ENCODE measurements at places on chromosomes 6 and 20.

- no peak for DNase-seq
Observed at GRCh38 chr20:11132819-11133415, 459.1 kb upstream of the JAG1 start.

DNA sequence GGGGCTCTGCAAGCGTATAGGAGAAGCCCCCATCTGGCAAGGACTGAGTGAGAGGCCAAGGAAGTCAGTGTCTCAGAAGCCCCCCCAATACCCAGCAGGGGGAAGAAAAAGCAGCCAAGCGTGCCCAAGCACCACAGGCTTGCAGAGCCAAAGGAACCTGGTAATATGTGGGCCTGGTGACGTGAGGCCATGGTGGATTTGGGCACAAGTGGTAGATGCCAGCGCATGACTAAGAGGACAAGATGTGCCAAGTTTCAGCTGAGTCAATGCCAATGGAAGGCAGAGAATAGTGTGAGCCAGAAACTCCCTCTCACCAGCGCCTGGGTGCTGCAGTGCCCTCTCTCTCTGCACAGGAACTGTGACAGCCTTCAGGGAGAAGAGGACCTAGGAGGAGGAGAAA, 110.0 kb downstream of the QRSL1 start:
- DNase-seq, result no peak

DNA sequence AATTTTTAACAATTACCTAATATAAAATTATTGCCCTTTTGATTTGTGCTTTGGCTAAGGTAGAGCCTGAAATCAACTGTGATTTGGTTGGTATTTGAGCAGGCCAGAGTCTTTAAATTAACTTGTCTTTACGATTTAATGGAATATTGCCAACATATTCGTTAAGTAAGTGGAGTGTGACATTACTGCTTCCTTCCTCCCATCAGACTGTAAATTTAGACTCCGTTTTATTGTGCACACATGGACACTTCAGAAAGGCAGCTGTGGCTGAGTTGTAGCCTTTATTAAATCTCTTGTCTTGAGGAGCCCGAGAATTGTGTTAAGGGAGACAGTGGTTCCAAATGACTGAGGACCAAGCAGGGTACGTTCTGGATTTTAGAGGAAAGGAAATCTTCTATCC, 57.4 kb downstream of the CAP2 start:
- peak; percentile 71 for DNase-seq

- DNase-seq, result no peak
Observed at GRCh38 chr6:150494241-150494640, 105.4 kb upstream of the PLEKHG1 start.

GRCh38 chr6:73264446-73264845, 1.4 kb upstream of the KHDC1 start:
- DNase-seq, result no peak

DNA sequence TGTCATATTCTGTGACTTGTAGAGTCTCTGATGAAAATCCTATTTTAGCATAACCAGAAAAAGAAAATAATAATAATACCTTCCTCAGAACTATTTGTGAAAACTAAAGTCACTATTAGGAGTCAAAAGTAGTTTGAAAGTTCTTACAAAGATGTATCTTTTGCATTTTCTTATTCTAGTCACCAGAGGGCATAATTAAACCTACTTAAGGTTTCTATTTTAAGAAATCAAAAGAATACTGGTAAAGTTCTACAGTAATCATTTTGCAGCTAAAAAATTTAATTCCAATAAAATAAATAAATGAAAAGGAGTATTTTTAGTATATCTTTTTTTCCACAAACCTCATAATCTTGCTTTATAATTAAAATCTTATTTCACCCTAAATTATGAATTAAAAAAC, 28.0 kb upstream of the MCM9 start:
- no peak for DNase-seq

- DNase-seq, result no peak
Observed at GRCh38 chr6:142927271-142927580, 17.8 kb downstream of the HIVEP2 start.

GRCh38 chr6:118771253-118771652, 119.9 kb upstream of the CEP85L start:
- no peak for DNase-seq

DNA sequence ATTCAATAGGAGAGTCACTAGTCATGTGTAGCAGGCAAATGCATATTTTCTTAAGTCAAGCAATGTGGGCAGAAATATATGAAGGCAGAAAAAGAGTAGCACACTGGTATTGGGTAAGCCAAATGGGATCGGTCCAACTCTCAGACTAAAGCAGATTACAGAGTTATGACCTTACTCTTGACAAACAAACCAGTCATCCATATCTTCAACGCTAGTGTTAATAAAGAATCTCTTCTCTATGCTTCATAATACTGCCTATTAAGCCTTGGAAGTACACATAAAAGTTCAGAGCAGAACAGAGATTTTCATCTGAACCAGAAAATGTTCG, 320.2 kb upstream of the JARID2 start:
- no peak for DNase-seq

DNA sequence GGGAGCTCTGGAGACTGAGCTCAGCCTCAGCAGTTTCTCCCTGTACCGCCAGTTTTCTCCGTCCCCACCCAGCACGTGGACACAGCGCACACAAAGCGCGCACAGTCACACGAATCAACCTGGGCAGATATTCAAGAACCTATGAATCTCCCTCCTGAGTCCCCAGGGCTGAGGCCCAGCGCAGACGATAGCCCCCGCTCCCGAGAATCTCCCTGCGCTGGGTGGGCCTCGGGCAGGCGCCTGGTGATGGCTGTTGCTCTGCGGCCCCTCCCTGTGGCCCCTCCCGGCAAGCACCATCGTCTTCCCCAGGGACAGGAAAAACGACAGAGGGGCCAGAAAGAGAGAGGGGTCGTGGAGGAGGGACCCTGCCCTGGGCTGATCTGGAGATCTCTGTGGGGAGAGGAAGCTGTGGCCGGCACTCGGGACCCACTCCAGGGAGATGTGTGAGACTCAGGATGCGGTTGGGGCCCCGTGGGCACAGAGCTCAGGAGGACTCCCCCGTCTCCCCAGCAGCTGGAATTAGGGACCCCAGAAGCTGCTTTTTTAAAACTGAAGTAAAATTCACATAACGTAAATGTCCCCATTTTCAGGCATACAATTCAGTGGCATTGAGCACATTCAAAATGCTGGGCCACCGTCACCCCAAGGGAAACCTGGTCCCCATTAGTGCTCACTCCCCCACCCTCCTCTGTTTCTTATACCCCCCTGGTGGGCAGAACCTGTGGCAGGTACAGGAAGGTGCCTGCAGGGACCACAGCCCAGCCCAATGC, 330.8 kb downstream of the TAF4 start:
- no peak for DNase-seq

- no peak for DNase-seq
Observed at GRCh38 chr20:51399006-51399890, 143.3 kb downstream of the NFATC2 start.

DNA sequence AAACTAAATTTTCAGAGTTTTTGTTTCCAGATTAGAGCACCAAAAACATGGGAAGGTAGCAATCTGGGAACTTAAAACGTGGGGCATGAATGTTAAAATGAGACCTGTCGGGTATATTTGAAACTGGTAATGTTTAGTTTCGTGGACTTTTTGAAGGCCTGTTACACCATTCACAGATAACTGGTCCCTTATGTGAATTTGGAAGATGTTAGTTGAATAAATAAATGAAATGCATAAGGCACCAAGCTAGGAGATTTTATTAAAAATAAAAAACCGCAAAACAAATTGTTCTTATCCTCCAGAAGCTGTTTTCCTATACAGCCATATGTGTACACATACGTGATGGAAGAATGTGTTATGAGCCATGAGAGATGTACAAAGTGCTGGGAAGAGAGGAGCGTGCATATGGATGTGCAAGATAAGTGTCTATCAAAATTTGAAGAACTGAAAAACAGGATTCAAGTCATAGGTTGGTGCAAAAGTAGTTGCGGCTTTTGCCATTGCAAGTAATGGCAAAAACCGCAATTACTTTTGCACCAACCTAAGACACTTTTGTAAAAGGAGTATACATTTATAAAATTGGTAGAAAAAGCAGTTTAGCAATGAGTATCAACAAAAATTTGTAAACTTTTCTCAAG, 700 bp upstream of the MCUR1 start:
- no peak for DNase-seq

GRCh38 chr6:166559211-166559610, 27.3 kb downstream of the RAMACL start:
- no peak for DNase-seq

DNA sequence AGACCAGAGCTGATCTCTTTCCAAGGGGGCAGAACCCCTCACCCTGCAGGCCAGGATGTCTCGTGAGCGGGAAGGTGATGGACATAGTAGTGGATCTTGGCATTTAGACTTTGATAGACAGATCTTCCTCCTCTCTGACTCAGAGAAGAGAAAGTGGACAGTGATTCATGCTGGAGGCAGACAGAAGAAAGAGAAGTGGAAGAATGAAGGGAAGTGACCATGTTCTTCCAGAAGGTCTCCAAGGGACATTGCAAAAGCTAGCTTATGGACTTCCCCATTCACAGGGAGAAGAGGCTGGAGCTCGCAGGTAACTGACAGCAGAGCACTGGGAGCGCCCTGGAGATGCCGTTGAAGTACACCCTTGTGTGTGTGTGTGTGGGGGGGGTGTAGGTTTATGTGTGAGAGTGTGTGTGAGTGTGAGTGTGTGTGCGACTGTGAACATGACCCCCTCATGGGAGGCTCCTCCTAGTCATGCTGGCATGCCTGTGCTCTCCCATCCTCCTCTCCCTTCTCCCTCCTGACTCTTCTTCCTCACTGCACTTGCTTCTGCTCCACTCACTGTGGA, 8.0 kb upstream of the RAET1L start:
- DNase-seq, result no peak

GRCh38 chr6:127824061-127824460, 76.8 kb downstream of the THEMIS start:
- DNase-seq, result no peak

GRCh38 chr20:50551288-50551687, 41.1 kb downstream of the PTPN1 start:
- DNase-seq, result no peak

DNA sequence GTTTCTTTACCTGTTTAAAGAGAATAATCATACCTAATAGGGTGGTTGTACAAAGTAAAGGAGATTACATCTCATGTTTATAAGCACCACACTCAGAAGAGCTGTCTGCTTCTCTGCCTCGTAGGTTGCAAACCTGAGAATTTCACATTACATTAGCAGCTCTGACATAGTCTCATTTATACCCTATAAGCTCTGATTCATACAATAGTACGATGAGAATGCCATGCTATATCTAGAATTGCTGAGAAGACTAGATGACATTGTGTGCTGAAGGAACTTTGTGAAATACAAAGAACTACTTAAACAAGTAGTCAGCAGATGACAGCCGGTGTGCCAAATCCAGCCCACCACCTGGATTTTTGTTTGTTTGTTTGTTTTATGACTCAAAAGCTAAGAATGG, 121.2 kb downstream of the ADAT2 start:
- no peak for DNase-seq

GRCh38 chr6:32313964-32314363, 57.7 kb downstream of the TSBP1 start:
- DNase-seq, result no peak

Measured in SK-N-MC (cell line).